ENCODE measurements at places on chromosomes 5 and 9.

GRCh38 chr5:126186210-126186609 is 237.0 kb upstream of the GRAMD2B start:
- no peak for DNase-seq

GRCh38 chr5:65938256-65938655 is 11.9 kb downstream of the ERBIN start:
- DNase-seq = no peak

DNA sequence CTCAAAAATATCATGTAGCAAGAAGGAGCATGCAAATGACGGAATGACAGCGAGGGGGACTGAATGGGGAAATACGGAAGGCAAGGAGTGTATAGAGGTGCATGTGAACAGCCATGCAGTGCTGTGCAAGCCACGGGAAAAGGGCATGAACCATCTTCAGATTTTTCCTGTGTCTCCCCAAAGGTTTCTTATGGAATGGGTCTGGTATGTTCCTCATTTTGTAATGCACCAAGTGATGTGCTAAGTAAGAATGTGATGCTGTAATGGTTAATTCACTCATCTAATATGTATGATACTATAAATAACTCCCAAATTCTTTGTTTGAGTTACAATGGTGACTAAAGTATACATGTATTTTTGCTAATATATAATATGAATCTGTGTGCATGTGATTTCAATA is 99.0 kb upstream of the DAB2 start:
- DNase-seq = peak; percentile 66

DNA sequence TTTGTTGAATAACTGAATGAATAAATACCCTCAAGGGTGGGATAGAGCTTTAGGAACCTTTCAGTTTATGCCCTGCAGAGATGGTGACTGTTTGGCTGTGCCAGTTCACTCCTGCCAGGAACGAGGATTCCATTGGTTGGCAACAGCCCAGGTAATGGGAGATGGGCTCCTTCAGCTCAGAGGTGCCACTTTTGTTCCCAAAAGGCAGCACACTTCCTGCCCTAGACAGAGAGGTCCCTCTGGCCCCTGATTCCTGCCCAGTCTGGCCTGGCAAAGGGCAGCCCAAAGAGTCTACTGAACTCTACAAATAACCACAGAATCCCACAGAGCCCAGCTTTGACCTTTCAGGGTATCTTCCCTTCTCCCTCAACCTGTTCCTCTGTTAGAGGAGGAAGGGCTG is 1.6 kb downstream of the C9orf152 start:
- DNase-seq = no peak

DNA sequence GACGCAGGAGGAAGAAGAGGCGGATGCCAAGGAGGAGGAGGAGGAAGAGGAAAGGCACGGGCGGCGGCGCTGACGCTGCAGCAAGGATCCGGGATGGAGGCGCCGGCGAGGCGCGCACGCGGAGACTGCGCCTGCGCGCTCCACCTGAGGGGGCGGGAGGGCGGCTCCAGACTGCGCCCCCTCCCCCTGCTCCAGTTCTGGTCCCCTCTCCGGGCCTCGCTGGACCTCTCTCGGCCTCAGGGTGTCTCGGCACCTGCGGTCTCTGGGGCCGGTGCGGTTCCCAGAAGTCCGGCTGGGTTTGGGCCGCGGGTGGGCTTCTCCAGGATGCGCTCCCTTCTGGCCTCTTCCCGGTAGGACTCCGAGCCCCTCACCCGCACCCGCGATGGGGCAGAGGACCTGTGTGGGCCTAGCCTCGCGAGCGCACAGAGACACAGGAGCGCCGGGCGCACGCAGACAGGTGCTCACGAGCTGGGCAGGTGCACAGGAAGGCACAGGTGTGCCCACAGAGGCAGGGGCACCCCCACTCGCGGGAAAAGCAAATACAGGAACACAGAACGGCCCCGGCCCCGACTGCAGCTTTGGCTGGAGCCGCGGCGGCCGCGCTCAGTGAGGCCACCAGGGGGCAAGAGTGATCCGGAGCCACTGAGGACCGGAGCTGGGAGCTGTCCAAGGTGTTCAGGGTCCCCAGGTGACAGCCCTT is at the start of gene NPDC1:
NPDC1 (minus strand) TSS at position 90 of the 700 bp plus-strand sequence. CDS start 188 bp downstream, outside the sequence.
- DNase-seq = peak; percentile 92

DNA sequence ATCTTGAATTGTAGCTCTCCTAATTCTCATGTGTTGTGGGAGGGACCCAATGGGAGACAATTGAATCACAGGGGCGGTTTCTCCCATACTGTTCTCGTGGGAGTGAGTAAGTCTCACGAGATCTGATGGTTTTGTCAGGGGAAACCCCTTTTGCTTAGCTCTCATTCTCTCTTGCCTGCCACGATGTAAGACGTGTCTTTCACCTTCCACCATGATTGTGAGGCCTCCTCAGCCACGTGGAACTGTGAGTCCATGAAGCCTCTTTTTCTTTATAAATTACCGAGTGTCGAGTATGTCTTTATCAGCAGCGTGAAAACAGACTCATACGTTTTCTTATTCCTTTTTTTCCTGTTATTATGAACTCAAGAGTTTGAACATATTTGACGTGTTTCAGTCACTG is 39.1 kb downstream of the RETREG1 start:
- DNase-seq = no peak

- DNase-seq = no peak
These were observed 36.1 kb upstream of the STARD4 start for GRCh38 chr5:111548348-111548950.

GRCh38 chr9:133818444-133818843 is 80.3 kb upstream of the SARDH start:
- no peak for DNase-seq

DNA sequence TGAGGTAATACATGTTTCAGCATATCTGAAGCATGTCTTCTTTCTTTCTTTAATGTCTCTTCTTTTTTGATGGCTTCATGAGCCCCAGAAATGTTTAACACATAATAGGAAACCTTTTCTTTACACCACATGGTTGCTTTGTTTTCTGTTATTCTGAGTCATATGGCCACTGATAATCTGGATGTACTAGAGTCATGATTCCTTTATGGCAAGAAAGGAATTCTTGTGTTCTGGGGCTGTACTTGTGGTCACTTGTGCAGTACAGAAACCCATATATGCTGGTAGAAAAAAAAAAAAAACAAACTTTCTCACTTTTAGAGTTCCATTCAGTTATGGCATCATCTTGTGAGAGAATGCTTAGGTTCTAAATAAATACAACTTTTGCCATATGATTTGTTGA is 1669.3 kb upstream of the CDH9 start:
- DNase-seq = no peak

GRCh38 chr5:129120158-129120581 is 25.6 kb downstream of the ISOC1 start:
- DNase-seq = no peak

GRCh38 chr5:133241179-133242092 is 189.6 kb downstream of the HSPA4 start:
- no peak for DNase-seq

DNA sequence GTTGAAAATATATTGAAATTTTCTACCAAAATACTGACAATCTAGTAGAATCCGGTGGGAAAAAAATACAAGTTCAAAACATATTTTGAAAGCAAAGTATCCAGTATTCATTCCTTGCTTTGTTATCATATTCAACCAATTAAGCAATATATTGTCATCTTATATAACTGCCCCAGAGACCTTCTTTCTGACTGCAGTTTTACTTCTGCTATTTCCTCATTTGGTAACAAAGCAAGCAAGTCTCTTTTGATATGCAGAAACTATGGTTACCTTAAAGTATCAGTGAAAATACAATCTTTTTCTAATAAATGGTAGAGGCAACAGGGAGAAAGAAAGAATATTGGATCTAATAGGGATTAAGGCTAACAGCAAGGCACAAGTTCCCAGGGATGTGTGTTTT is 663.7 kb upstream of the MEF2C start:
- DNase-seq = no peak

DNA sequence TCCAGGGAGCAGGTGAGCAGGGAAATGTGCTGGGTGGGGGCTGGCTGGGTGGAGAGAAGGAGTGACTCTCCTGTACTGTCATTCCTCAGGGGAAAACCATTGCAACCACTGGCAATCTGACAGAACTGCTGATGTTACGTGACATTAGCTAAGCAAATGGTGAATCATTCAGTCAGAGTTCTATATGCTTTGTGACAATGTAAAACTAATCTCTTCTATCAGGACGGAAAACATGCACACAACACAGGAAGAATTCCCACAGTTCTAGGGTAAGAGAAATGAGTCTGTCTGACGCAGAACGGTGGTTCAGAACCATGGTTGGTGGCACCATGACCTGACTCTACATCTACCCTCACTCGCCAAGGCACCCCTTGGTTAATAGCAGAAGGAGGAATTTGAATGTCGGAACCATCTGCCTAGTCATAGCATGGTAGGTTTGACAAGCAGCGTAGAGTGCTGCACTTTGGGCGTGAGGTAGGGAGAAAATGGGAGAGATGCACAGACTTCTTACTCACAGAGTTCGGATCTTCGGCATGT is 243.6 kb upstream of the PANK3 start:
- no peak for DNase-seq

DNA sequence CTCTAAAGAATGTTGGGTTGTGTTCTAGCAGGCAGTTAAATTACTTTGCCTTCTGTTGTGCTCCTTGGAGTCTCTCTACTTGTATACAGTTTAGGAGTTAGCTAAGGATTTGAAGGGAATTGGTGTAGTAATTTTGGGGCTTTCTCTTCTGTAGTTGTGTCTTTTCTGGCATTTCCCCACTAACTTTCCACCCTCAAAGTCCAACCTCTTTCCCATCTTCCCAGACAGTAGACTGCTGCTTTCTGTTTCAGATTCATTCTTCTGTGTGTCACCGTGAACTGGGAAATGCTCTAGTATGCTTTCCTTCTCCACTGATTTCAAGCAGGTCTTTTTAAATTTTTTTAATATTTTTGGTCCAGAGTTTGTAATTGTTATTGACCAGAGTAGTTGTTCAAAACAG is 4.5 kb upstream of the ANGPTL2 start:
- no peak for DNase-seq

DNA sequence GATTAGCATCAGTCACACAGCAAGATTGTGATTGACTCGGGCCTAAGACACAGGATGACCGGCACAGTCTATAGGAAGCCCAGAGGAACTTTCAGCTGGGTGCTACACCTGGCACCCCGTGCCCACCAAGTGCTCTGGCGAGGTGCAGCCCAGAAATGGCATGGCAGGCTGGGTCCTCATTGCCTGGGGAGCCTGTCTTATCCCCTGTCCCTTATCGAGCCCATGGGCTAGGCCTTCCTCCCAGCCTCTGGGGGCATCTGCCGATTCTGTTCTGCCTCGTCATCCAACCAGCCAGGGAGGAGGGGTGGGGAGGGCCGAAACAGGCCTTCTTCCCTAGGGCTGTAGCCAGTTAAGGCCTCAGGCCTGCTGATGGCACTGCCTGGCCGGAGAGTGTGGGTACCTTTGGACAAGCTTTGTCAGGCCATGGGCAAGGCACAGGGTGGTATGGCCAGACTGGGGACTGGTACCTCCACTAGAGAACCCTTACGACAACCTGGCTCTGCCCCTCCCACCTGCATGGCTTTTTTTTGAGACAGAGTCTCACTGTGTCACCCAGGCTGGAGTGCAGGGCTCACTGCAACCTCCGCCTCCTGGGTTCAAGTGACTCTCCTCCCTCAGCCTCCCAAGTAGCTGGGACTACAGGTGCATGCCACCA is 1.6 kb downstream of the GRK6 start:
- no peak for DNase-seq

- DNase-seq = no peak
These were observed 75.0 kb upstream of the RUSC2 start for GRCh38 chr9:35414889-35415288.

DNA sequence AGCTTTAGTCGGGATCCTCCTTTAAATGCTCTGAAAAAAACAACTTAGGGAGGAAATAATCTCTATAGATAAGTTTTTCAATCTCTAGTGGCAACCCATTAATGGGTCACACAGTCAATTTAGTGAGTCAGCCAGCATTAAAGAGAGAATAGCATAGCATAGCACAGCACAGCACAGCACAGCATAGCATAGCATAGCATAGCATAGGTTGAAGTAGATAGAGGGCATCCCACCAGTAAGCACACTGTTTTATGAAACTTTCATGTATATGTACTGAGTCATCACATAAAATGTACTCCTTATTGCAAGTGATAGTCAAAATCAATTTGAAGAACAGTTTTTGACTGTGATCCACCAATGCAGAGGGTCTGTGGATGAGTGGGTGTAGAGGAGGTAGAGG is 522.9 kb downstream of the CCDC171 start:
- no peak for DNase-seq

- DNase-seq = no peak
These were observed 15.6 kb upstream of the GNA14 start for GRCh38 chr9:77663754-77664153.

GRCh38 chr9:92146610-92147009 is 31.4 kb upstream of the SPTLC1 start:
- DNase-seq = peak; percentile 27

DNA sequence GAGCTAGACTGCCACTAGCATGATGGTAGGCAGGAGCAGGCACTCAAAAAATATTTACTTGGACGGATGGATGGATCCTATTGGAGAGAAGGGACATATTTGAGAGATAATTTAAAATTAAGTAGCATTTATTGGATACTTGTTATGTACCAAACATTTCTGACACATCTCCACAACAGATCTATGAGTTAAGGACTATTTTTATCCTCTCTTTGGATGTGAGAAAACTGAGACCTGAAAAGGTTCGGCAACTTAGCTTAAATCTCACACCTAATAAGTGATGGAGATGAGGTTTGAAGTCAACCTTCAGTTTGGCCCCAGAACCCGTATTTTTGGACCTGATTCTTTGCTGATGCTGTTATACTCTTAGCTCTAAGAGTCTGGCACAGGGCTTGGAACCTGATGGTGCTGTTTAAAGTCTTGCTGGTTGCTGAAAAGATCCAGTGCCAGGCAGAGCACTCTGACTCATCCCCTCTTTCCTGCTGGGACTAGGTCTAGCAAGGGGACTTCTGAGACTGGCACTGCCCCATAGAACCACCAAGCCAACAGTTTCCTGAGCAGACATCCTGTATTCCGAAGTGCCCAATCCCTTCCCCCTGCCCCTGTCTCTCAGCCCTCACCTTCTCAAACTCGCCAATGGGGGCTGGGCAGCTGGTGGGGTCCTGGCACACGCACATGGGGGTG is 15.6 kb downstream of the SPARC start:
- no peak for DNase-seq

GRCh38 chr5:77774981-77775789 is 954 bp downstream of the TBCA start:
- no peak for DNase-seq

- DNase-seq = no peak
These were observed 18.9 kb upstream of the ANKRD55 start for GRCh38 chr5:56251918-56252553.

GRCh38 chr5:172728481-172729241 is 42.3 kb downstream of the DUSP1 start:
- no peak for DNase-seq

Data from muscle of back (tissue), 13 donors.